ENCODE measurements at places on chromosomes 12 and 14. TPM values are rescaled to one million over a fixed set of nuclear protein-coding genes. Genes with fewer than 3 reads are reported as not detected.

The OTX2 gene
- not detected for total RNA-seq

The CYP46A1 gene
- total RNA-seq, result not detected

The SPRYD3 gene
- 36.2 TPM for total RNA-seq

The TOMM20L gene
- not detected for total RNA-seq

The PRKAB1 gene
- 28.2 TPM for total RNA-seq

The NPC2 gene
- total RNA-seq, result 19.2 TPM

The STON2 gene
- not detected for total RNA-seq

The OTOGL gene
- total RNA-seq, result 0.16 TPM

The BMAL2 gene
- total RNA-seq, result 59.6 TPM

The DNAJC22 gene
- total RNA-seq, result not detected

The RHEBL1 gene
- total RNA-seq, result 16.0 TPM

The NID2 gene
- 0.37 TPM for total RNA-seq

The DBX2 gene
- not detected for total RNA-seq

The CD163 gene
- total RNA-seq, result not detected

The ADAM21 gene
- total RNA-seq, result not detected

The P2RX2 gene
- total RNA-seq, result not detected

The CPNE8 gene
- 5.0 TPM for total RNA-seq

The POC1B gene
- 24.8 TPM for total RNA-seq

The RFLNA gene
- not detected for total RNA-seq

The DGKA gene
- total RNA-seq, result 242 TPM

The SMCO2 gene
- 1.4 TPM for total RNA-seq

The KRT73 gene
- total RNA-seq, result not detected

The CKAP4 gene
- total RNA-seq, result 5.0 TPM

The WNT5B gene
- total RNA-seq, result 0.76 TPM

The TMEM116 gene
- total RNA-seq, result 7.2 TPM

The PGF gene
- total RNA-seq, result 0.34 TPM

The RNU7-1 gene
- total RNA-seq, result not detected

The SIX6 gene
- total RNA-seq, result not detected

The OR4N2 gene
- total RNA-seq, result not detected

The TMTC1 gene
- total RNA-seq, result 1.4 TPM
